Activated naive CD4-positive, alpha-beta T cell treated with anti-CD3 and anti-CD28 coated beads, Interleukin-2, amount 50 U/mL, for 72 hours (primary cell): ENCODE measurements at places on chromosomes 6 and 20.

- DNase-seq = no peak
Measured at GRCh38 chr6:39005774-39006173, 42.8 kb upstream of the GLP1R start.

GRCh38 chr20:25278636-25279361, 30.9 kb downstream of the PYGB start:
- DNase-seq = no peak

DNA sequence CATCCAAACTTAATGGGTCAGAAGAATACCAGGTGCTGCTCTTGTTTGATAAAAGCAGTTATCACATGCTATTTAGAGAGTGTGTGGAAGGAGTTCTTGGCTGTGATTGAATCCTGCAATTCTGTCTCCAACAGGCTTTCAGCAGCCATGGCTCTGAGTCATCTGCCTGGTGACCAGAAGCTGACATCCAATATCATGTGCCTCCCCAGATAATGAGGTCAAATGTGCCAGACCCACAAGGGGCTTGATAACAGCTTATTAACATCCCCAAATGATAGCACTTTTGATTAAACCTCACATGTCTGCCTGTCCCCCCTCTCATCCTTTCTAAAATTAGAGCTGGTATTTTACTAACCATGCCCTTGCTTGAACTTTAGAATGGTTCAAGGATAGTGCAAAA, 175.7 kb upstream of the PLN start:
- no peak for DNase-seq

DNA sequence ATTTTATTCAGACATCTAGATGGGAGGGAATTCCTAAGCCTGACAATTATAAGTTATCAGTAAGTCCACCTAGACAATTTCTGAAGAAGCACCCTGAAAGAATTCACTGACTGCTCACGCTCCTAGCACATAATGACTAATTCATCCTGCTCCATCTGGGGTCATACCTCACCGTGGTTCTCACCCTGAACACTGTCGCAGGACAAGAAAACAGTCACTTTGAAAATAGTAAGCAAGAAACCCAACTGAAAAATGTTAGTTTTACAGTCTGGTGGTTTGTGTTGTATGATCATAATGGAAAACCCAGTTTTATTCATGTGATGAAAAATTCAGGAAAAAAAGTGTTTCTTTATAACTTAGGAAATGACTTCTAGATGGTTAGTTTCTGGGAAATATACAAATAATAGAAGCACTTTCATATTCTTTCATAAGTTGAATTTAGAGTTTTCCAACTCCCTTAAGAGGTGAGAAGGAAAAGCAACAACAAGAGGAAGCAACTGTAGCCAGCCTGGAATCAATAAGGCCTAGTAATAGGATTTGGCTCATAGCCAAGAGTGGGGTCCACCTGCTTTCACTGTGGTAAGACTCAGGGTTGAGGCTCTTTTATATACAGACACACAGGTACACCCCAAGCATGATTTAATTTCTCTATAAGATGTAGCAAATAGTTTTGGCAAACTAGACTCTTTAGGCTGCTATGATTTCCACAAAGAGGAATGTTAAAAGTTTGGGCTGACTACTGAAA, 94.1 kb downstream of the HIVEP2 start:
- no peak for DNase-seq

DNA sequence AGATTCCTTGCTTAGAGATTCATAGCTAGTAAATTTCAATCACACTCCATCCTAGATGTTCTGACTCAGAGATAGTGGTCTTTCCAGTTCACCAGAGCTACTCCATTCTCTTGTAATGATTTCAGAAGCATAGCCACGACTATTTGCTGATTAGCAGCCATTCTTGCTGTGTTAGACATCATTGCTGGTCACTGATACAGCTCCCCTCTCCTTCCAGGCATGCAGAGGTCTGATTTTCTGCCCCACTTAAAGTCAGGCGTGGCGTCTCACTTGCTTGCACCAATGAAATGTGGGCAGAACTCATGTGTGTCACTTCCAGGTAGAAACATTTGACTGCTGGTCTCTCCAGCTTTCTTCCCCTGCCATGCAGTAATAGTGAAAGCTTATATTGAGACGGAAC, 168.9 kb upstream of the JARID2 start:
- DNase-seq = no peak

- DNase-seq = no peak
Measured at GRCh38 chr20:19720991-19721390, 37.1 kb upstream of the RIN2 start.

- DNase-seq = no peak
Measured at GRCh38 chr6:56288347-56288746, 41.0 kb upstream of the COL21A1 start.

DNA sequence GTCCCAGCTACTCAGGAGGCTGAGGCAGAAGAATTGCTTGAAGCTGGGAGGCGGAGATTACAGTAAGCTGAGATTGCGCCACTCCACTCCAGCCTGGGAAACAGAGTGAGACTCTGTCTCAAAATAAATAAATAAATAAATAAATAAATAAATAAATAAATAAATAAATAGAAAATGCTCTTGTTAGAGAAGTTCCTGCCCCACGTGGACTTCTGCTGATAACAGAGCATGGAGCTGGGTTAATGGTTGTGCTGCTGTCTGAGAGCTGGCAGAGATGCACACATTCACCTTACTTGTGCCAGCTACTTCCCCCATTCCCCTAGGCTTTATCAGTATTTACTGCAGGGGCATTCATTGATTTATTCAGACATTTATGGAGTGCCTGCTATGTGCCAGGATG, 155.2 kb upstream of the KCNG1 start:
- no peak for DNase-seq

DNA sequence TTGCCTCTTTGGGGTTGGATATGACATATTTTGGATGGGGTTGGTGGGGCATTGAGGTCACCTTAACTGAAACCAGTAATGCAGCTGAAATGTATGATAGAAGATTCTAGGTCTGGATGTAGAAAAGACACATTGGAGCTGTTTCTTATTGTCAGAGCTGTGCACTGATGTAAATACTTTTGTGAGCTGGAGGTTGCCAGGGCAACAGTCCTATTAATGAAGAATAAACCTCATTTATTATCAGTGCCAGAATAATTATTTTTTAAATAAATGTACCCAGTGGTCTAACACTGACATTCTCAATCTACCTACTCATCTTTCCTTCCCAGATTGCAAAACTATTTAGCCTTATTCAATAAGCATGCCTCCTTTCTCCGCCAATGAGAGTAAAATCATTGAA, 57.0 kb downstream of the CAP2 start:
- no peak for DNase-seq

DNA sequence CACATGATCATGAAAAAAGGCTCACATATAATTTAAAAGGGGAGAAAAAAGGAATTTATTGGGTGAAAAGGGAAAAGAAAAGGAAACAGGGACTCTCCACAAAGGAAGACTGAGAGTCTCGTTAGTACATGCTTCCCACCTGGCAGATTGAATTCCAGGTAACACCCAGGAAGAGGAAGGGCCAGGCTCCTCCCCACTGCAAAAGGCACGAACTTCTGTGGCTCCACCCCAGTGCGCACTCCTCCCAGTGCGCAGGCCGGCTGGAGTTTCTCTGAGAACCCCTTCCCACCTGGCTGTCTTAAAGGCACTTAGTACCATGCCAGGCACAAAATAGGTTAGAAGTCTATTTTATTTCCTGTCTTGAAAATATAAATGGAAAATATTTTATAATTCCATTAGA, 129.8 kb downstream of the COL12A1 start:
- no peak for DNase-seq

DNA sequence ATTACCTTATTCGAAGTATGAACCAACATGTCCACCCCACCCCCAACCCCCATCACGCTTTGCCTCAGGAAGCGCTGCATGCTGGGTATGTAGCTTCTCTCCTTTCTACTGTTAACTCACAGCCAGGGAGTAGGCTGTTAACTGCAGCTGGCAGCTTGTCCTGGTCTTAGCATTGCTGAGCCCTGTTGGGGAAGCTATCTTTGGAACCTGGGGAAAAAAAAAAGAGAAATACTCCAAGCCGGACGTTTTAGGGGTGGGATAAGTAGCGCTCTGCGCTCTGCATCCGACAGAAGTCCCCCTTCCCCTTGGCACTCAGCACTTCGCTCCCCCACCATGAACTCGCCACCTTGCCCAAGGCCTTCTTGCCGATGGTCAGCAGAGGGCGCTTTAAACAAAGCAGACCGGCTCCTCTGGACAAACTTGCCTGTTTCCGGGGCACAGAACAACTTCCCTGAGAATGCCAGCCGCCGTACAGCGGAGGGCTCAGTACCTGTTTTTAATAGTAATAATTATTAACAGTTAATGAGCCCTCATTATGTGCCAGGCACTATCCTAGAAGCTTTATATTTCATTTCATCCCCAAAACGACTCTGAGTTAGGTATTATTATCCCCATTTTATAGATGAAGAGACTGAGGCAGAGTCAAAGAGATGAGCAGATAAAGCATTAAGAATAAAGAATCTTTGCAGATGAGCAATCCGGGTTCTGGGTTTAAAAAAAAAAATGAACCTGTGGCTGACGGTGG, 35.2 kb upstream of the MDFI start:
- DNase-seq = peak; percentile 81

GRCh38 chr6:16047435-16047990, 81.4 kb upstream of the MYLIP start:
- no peak for DNase-seq

GRCh38 chr6:4434655-4435054, 299.3 kb upstream of the ECI2 start:
- DNase-seq = no peak

DNA sequence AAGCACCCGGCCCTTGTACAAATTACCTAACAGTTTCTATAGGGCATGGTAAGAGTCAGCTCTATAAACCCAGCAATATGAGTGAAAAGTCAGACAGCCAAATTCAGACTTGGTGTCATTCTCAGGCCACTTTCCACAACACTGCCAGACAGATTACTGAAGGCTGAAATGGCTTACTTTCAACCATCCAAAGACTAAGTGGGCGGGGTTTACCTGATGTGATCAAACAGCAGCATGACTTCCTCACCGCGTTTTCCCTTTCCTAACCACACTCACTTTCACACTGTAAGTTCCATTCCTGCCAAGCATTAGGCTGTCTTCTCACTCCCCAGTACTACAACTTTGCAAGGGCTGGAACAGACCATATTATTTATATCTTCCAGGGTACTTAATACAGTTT, 85.9 kb downstream of the SMLR1 start:
- peak; percentile 10 for DNase-seq

DNA sequence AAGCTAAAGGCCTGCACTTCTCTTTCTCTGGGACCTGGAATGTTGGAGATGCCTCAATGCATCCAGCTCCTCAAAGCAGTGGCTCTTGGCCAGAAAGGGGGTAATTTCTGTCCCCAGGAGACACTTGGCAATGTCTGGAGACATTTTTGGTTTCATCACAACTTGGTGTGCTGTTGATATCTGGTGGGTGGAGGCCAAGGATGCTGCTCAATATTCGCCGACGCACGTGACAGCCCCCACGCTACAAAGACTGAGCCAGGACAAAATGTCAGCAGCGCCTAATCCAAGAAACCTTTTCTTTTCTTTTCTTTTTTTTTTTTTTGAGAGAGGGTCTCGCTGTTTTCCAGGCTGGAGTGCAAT, 79.8 kb downstream of the SULF2 start:
- DNase-seq = no peak

DNA sequence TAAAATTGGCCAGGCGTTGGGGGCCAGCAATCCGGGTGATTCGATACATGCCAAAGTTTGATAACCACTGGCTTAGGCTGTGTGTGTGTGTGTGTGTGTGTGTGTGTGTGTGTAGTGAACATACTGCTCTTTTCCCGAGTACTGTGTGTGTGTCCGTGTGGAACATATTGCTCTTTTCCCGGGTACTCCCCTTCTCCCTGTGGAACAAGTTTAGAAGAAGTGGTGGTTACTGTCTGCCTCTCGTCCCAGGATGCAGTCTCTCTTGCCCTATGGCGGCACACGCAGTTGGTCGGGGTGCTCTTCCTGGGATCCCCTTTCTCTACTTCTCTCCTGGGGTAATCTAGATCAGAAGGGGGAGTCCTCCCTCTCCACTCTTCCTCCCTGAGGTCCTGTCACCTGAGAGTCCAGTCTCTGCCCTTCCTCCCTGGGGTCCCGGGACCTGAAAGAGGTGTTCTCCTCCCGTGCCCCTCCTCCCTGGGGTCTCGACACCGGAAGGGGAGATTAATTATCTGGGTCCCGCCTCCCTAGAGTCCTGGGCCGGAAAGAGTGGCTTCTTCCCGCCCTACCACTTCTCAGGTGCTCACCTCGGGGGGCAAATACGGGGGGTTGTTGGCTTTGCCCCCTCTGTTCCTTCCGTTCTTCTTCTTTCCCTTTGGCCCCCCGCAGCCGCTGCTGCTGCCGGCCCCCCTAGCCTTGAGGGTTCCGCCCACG, 516 bp downstream of the GTPBP2 start:
- DNase-seq = peak; percentile 64

- DNase-seq = no peak
Measured at GRCh38 chr20:44610313-44610962, 28.1 kb downstream of the PKIG start.

GRCh38 chr6:127483399-127484055, 24.3 kb upstream of the KIAA0408 start:
- no peak for DNase-seq

GRCh38 chr6:144919560-144919959, 634.4 kb downstream of the UTRN start:
- DNase-seq = no peak

DNA sequence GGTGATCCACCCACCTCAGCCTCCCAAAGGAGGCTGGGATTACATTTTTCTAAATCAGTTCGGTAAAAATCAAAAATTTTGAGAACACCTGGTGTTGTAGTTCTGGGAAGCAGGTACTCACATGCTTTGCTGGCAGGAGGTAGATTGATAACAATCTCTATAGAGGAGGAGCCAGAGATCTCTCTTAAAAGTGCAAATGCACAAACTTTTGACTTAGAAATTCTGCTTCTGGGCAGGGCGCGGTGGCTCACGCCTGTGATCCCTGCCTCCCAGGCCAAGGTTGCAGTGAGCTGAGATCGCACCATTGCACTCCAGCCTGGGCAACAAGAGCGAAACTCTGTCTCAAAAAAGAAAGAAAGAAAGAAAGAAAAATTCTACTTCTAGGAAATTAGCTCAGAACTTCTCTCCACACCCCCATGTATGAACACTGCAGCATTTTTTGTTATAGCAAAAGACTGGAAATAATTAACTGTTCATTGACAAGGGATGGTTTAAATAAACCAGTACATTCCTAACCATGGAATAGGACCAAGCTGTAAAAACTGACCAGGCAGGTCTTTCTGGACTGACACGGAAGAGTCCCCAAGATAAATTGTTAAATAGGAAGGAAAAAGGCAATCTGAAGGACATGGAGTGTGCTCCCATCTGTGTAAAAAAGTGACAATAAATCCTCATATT, 14.4 kb upstream of the TRIB3 start:
- DNase-seq = no peak

DNA sequence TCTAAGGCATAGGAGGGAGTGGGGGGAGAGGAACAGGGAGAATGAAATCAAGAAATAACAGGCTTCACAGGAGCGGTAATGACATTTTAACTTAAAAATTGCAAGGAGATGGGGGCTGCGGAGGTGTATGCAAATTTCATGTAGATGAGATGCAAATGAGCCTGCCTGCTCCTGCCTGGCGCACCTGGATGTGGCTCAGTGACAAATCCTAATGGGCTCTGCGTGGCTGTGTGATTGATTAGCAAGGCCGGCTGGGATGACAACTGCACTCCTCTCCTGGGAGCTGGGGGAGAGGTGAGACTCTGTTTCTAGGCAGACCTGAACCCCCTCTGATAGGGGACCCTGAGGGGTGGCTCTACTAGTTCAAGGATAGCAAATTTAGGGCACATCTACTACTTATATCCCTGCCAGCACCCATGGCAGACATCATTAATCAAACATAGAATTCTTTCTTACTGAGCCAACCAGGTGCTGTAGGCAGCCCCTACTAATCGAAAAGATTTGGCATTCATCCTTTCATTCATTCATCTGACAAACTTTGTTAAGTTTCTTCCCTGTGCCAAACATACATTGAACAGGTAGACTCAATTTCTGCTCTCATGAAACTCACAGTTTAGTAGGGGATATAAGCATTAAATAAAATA, 38.4 kb upstream of the TGM2 start:
- peak; percentile 4 for DNase-seq
